HuH-7 (cell line): ENCODE measurements at places on chromosomes 6 and 20.

DNA sequence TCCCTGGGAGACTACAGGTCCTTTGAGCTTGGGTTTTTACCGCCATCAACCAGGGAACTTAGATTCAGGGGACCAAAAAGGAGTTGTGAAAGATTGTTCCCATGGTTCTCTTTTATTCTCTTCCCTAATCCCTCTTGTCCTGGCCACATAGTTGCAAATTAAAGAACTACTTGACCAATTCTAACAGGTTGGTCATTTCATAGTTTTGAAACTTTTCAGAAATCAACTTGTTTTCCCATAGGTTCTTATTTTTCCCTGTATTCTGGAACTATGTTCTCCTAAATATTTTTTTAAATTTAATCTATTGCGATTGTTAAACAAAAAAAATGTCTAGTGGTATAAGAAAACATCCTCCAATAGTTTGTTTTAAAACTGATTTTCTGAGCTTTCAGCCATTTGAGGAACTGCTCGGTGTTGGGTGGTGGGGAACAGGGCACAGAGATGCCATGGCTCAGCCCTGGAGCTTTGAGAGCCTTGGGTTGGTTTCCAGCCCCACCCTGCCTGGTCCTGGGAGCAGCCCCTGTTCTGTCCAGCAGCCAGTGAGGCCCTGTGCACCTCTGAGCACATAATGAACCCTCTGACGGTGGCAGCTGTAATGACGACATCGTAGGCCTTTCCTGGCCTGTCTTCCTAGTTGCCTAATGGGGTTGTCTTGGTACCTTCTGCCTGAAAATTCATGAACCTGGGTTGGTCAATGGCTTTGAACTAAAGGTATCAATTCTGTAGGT is 53.5 kb downstream of the TBC1D7 start:
- no peak for DNase-seq

GRCh38 chr6:157074969-157075368 is 248.3 kb downstream of the TMEM242 start:
- DNase-seq: no peak

GRCh38 chr6:140554421-140554820 is 1180.0 kb upstream of the CITED2 start:
- no peak for DNase-seq

- DNase-seq: no peak
Observed at GRCh38 chr6:19921786-19922185, 84.6 kb downstream of the ID4 start.

- DNase-seq: no peak
Observed at GRCh38 chr6:11264100-11264499, 31.6 kb upstream of the NEDD9 start.

- DNase-seq: no peak
Observed at GRCh38 chr6:32216998-32217397, 6.9 kb downstream of the NOTCH4 start.

DNA sequence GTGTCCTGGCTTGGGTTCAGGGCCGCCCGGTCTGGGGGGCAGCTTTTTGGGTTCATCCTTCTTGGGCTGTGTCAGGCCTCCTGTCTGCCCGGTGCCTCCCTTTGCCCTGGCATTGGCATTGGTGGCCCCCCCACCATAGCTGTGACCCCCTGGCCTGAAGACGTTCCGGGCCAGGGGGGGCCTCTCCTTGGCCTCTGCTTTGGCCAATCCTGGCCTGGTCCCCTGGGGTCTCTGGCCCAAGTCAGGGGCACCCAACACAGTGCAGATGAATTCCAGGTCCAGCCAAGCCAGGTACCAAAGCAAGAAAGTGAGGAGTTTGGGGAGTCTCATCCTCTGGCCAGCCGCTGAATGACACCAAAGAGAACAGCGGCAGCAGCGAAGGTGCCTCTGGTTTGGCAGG is 429 bp downstream of the GDF5 start:
- DNase-seq: no peak

DNA sequence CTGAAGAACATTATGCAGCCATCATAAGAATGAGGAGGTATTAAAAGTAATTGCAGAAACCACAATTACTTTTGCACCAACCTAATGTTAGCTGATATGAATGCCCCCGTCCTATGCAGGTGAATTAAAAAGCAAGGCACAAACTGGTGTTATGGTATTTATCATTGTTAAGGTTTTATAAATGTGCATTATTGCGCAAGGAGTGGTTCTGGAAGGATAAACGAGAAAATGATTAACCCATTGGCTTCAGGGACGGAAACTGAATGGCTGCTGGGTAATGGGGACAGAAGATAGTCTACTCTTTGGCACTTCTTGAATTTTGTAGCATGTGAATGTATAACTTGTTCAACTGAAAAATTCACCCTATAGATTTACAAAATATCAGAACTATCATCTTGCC is 148.6 kb upstream of the SALL4 start:
- no peak for DNase-seq

DNA sequence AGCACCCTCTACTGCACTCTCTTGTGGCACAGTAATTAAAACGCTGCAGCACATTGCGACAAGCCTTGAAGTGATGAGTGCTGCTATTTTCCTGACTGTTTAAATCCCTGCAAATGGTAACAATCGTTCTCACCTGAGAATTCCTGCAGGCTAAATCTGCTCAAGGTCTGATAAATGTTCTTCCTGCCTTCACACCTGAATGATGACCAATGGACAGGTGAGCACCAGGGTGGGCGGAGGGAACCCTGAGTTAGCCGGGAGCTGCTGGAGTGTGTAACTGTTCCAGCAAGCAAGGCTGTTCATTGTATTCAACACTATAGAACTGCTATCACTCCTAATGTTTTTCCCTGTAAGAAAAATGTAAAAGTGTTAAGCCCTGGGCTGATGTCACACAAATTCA is 4.0 kb downstream of the DACT2 start:
- no peak for DNase-seq

- no peak for DNase-seq
Observed at GRCh38 chr6:5278565-5279120, 17.3 kb downstream of the FARS2 start.

DNA sequence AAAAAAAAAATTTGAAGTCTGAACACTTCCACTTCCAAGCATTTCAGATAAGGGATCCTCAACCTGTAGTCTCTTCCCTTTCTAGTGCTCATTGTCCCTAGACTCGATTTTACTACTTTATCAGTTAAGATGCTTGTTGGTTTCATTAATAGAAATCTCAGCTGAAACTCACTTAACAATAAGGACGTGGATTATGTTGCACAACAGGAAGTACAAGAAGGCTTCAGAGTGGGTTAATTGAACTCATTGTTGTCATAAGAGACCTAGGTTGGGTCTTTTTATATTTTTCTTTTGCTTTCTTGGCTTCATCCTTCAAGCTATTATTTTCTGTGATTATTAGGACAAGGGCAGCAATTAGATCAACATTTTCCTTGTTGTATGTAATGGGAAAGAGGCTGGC is 175.2 kb downstream of the CDKAL1 start:
- no peak for DNase-seq

GRCh38 chr20:1539816-1540419 is 17.6 kb downstream of the SIRPD start:
- no peak for DNase-seq

DNA sequence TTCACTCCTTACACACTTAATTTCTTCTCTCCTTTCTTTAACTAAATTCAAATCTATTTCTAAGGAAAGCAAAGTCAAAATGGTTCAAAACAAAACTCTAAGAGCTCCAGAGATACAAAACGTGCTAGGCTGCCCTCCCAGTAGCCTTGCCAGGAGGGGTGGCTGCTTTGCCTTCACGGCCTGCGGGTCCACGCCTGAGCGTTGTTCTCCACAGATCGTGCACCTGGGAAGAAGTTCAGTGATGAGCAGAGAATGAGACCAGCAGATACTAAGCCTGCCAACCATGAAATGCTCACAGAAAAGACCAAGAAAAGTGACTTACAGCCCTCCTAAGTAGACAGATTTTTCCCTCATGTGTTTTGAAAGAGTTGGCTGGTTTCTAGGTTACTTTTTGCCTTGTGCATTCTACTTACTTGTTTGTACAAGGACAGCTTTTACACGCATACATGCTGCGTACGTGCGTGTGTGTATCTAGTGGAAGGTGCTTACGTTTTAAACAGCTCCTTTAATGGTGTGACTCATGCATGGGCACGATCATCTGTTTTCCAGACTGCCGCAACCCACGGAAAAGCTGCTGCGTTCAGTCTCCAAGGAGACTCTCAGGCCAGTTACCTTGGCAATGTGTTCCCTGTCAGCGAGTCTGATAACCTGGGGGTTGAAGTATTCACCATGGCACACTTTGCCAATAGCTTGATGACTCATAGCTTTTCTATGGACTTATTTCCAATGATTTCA is 32.4 kb upstream of the PBOV1 start:
- no peak for DNase-seq

DNA sequence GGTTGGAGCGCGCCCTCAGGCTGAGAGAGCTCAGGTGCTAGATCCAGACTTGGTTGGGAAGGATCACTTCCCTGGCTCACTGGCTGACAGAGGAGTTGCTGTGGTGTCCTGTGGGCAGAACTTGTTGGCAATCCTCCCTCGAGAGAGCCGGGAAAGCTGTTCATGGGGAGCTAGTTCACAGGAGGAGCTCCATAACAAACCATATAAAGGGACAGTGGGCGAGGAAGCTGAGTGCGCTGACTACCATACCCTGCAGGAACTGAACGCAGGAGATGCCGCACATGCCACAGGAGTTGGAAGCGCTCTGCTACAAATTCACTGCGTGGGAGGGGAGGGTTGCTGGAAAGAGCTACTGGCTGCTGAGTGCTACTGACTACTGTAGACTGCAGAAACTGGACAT is 243.2 kb downstream of the OGFRL1 start:
- no peak for DNase-seq

DNA sequence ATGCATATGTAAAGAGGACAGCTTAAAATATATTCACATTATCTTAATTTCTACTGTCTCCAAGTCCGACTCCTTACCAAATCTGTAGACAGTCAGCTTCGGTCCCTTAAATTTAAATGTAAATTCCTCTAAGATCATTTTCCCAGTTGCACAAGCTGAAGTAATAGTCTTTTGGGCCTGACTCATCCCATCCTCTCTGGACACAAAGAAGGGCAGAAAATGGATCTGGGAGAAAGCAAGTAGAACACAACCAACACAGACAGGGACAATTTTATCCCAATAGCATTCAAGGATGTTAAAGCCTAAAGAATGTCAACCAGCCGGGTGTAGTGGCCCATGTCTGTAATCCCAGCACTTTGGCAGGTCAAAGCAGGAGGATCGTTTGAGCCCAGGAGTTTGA is 228.3 kb downstream of the ARHGAP18 start:
- no peak for DNase-seq

GRCh38 chr20:35791097-35791496 is 19.3 kb downstream of the PHF20 start:
- DNase-seq: no peak

DNA sequence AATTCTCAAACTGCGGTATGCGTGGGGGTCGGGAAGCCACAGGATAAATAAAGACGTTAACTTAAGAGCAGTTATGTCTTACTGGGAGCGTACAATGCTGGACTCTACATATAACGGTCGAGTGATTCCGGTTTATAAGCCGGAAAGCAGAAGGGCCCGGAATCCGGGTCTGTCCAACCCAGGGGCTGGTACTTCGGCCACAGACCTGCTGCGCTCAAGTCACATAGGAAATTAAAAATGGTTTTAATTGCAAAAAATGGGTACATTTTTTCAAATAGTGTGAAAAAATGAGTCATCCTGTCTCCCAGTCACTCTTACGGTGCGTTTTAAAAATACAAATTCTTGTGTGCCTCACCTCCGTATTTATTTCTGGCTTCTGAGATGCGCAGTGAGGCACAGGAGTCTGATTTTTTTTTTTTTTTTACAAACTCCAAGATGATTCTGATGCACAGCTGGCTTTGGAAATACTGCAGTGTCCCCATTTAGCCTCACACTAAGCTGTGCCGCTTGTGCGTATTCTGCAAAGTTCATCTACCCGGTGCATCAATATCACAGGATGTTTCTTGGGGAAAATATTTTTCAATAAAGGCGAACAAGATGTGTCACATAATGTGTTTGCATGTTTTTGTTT is 1.0 kb downstream of the PCIF1 start:
- DNase-seq: no peak

DNA sequence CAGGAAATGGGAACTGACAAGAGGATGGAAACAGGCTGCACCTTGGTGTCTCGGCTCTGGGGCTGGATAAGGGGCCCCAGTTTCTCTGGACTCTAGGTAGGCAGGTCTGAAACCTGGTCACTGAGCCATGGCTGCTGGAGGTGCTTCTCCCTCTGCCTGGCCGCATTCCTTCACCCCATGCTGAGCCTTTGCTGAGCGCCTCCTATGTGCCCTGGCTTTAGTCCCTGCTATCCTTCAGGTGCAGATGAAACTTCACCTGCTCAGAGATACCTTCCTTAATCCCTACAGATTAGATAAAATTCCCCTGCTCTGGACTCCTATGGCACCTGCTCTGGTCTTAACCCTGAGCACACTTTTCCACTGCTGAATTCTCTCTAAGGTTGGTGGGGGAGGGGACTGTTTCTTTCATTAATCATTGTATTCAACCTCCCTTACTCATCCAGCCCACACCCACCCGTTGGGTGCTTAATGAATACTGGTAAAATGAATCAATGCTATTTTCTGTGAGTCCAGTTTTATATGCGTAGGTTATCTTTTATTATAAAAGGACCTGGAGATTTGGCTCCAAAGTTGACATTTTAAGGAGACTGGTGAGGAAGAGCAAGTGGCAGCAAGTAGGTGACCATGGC is 19.3 kb downstream of the MYLK4 start:
- no peak for DNase-seq

DNA sequence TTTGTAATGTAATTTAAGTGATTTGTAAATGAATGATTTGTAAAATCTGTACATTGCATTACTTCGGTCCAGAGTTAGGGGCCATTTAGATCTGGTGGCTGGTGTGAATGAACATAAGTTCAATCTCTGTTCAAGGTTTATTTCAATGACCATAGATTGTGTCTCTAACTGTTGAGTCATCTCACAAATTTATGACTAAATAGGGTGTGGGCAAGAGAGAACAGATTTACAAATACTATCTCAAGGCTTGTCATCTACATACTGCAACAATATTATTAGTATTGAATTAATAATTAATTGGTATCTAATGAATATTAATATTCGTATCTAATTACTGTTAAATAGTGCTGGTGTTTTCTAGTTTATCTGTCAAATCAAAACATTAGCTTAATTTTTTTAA is 115.3 kb upstream of the EDN1 start:
- no peak for DNase-seq

GRCh38 chr20:14986656-14987055 is 649.2 kb upstream of the FLRT3 start:
- no peak for DNase-seq
